Breast epithelium (tissue), 4 donors: ENCODE measurements at places on chromosomes 3 and 15.

GRCh38 chr3:18127174-18127858 is 297.8 kb downstream of the SATB1 start:
- no peak for DNase-seq

DNA sequence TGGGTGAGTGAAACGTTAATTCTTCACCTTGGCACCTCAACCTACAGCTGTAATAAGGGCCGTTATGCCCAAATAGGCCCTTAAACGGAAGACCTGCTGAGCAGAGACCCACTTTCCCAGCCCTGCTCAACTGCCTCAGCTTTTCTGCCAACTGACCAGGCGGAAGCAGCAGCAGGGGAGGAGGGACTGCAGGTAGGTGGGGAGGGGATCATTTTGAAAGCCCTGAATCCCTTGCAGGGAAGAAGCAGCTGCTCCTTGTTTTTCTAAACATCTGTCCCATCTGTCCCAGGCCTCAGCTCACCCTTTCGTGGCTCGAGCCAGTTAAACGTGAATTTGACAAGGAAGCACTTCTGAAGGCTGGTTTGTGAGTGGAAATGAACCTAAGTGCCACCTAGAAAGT is 978 bp upstream of the CMC1 start:
- DNase-seq, result no peak

DNA sequence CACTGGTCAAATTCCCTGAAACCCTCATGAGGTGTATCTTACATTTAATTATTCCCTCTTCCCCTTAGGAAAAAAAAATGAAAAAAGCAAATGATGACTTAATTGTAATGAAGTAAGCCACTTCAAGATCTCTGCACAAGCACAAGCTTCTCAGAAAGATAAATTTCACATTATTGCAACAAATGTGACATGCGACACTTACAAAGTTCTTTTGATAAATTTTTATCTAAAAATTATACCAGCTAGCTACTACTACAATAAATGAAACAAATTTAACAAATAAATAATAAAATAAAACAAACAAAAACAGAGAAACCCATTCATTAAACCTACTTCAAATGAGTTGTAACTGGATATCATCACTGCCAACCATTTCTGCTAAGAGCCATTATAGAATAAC is 10.0 kb upstream of the TM2D3 start:
- DNase-seq, result no peak

- DNase-seq, result no peak
These were observed 153.5 kb upstream of the COL8A1 start for GRCh38 chr3:99484871-99485270.
